Adipocyte (in vitro differentiated cells): ENCODE measurements at places on chromosomes 12 and 14.

DNA sequence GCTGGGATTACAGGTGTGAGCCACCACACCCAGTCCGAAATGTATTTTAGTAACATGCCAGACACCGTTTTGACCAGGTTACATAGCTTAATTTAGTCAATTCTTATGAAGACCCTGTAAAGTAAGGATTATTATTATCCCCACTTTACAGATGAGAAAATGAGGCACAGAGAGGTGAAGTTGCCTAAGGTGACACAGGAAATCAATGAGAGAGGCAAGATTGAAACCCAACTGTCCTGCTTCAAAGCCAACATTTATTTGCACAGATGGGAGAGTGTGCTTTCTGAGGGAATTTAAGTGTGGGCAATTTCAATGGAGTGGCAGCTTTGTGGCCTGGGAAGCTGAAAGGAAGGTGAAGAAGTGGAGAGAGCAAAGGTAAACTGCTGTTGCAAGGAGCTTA is 19.1 kb upstream of the EPS8 start:
- no peak for DNase-seq

DNA sequence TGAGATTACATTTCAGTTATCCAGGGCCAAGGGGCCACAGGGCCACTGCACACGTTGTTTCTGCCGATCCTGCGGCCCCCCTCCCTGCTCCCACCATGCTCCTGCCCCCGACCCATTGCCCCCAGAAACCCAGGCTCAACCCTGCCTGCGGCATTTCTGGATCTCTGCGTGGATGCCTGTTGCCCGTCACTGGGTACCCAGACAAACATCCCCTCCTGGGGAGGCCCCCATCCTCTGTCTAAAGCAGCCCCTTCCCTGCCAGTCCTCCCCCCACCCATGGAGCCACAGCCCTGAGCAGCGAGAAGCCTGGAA is 326.4 kb upstream of the SFSWAP start:
- no peak for DNase-seq

GRCh38 chr14:20434701-20435581 is 1.0 kb downstream of the KLHL33 start:
- DNase-seq, result no peak

- no peak for DNase-seq
Measured at GRCh38 chr12:131452444-131452860, 258.4 kb upstream of the SFSWAP start.

DNA sequence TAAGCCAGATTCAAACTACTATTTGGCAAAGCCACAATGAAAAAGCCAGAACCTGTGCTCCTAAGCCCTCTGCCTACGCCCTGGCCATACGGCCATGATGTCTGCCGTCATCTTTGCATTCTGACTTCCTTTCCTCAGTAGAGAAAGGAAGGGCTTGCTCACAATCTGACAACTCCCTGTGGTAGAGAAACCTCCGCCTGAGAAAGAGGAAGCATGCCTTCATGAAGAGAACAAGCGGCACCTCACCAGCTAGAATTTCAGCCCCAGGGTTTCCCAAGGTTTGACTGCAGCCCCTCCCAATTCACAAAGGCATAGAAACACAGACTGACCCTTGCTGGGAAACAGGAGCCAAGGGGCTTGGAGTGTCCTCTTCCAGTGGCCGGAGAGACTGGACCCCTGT is 25.7 kb downstream of the TEP1 start:
- DNase-seq, result no peak

DNA sequence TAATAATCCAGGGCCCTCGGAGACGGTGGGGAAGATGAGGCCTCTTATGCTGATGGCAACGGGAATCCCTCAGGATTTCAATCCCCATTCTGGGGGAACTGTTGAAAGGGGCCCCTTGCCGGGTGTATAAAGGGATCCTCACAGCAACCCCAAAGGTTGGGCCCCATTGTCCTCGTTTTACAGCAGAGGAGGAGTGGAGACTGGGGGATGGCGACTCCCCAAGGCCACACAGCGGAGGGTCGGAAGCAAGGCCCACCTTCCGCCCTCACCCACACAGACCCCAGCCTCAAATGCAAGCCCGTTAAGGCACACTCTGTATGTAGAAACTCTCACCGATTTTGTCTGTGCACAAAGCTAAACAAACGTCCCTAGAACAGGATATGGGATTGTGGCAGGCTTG is 327.9 kb upstream of the DIO3 start:
- DNase-seq, result no peak

- DNase-seq, result peak; percentile 95
Measured at GRCh38 chr12:115752913-115753726, 524.4 kb downstream of the MED13L start.

DNA sequence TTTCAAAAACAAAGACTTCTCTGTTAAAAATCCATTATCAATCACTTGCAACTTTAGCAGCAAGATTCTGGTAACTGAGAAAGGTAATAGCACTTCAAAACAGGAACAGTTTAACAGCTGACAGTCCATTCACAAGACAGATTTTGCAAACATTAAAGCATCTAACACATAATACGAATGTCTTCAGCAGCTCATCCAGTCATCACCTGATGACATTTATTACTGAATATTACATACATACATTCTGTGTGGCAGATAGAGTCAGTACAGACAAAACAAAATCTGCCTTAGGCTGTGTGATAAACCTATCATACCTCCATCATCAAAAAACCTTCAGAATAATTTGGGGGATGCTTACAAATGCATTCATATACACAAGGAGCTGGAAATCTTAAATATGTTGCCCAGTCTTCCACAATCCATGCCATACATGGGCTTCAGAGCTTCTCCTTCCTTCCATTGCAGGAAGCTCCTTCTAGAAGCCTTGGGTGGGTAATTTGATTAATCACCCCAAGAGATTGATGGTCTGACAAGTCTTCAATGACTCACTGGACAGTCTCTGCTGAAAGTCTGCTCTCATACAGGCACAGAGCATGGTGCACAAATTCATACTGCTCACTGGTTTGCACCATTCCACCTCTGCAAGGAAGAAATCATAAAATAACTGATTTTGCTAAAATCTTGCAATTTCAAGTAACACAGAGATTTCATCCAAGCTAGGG is 1.6 kb upstream of the PTPRB start:
- DNase-seq, result no peak

DNA sequence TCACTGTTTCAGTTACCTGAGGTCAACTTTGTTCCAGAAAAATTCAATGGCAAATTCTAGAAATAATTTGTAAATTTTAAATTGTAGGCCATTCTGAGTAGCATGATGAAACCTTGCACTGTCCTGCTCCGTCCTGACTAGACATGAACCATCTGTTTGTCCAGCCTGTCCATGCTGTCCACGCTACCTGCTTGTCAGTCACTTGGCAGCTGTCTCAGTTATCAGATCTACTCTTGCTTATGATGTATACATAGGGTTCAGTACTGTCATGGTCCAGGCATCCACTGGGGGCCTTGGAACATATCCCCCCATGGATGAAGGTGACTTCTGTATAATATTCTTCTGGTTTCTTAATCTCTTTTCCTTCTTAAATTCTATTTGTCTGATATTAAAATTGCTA is 14.1 kb upstream of the EVL start:
- no peak for DNase-seq

- DNase-seq, result no peak
Measured at GRCh38 chr14:22726012-22726411, 40.5 kb upstream of the OXA1L start.

GRCh38 chr12:73361864-73362230 is 1089.7 kb downstream of the TRHDE start:
- no peak for DNase-seq

- DNase-seq, result no peak
Measured at GRCh38 chr12:121025442-121026226, 9.3 kb upstream of the C12orf43 start.

- no peak for DNase-seq
Measured at GRCh38 chr12:106025129-106025528, 113.6 kb downstream of the NUAK1 start.

DNA sequence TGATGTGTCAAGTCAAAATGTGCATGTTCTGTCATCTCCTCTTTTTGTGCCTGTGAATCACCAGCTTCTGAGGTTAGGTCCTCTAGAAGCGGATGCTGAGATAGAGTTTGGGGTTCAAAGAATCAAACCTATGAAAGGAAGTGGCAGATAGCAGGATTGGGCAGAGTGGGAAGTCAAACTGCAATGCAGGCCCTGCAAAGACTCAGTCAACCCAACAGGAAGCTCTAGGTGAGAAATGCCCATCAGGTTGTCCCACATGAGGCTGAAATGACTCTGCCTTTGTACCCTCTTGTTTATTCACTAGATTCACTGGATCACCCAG is 4.5 kb upstream of the MIA2 start:
- DNase-seq, result no peak

GRCh38 chr12:87171356-87171755 is 857.8 kb downstream of the C12orf50 start:
- no peak for DNase-seq

GRCh38 chr12:56271031-56271430 is 4.3 kb downstream of the COQ10A start:
- DNase-seq, result peak; percentile 39

GRCh38 chr12:116537101-116537904 is 21.9 kb upstream of the MAP1LC3B2 start:
- DNase-seq, result no peak

GRCh38 chr14:74549588-74549987 is 56.0 kb downstream of the ISCA2 start:
- peak; percentile 14 for DNase-seq

DNA sequence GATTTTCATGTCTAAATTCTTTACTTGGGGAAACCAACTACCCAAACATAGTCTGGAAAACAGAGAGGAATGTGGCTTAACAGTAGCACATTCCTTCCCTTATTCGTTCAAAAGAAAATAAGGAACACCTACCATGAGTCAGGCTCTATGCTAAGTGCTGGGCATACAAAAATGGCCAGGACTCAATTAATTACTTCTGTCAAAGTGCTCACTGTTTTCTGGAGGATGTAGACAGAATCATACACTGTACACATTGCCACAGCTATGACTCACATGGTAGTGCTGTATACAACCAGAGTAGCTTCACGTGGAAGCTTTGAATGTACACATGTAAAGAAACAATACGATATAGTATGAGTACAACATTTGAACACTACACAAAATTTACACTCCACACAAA is 50.1 kb downstream of the SLC25A21 start:
- peak; percentile 65 for DNase-seq

DNA sequence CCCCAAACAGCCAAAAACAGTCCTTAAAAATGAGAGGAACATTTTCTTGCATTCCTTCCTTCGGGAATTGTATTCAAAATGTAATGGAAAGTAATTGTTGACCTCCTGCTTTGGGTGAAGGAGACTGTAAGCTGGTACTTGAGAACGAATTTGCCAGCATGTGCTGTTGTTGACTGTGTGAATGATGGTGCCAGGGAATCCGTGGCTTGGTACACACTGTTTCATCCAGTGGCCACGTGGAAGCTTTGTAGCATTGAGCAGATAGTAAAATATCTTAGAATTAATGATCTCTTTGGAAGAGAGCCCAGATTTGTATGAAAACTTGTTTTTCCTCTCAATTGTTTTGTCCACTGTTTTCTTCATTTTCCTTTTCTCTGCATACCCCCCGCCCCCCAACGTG is 1.7 kb downstream of the ASCL4 start:
- DNase-seq, result no peak

GRCh38 chr14:104132981-104133380 is 5.4 kb upstream of the KIF26A start:
- no peak for DNase-seq

DNA sequence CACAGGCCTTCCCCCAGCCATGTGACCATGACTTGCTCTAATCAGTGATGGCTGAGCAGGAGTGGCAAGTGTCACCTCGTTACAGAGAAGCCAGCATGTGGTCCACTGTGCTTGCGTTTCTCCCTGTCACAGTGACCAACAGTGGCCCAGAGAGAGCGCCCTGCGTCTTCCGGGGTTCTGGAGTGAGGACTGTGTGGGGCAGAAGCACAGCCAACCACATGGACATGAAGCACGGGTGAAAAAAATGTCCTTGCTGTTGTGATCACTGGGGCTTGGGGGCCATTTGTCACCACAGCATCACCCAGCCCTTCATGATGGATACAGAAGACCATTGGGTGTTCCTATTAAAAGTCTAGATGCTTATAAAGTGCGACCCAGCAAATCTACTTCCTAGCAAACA is 174.6 kb upstream of the C14orf180 start:
- DNase-seq, result no peak

DNA sequence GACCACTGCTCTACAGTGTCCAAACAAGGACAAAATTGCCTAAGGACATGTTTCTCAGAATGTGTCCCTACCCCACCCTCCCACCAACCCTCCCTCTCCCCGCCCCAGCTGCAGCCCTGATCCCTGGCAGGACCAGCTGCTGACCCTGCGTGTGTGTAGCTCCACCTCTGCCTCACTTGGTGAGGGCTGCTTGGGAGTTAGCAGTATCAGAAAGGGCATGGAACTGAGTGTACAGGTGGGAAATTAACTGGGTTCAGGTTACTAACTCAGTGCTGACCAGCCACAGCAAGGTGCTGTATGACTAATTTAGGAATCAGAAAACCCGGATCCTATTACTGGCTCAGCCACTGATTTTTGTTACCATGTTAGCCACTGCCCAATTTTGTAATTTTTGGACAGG is 11.3 kb upstream of the PLEKHD1 start:
- no peak for DNase-seq

DNA sequence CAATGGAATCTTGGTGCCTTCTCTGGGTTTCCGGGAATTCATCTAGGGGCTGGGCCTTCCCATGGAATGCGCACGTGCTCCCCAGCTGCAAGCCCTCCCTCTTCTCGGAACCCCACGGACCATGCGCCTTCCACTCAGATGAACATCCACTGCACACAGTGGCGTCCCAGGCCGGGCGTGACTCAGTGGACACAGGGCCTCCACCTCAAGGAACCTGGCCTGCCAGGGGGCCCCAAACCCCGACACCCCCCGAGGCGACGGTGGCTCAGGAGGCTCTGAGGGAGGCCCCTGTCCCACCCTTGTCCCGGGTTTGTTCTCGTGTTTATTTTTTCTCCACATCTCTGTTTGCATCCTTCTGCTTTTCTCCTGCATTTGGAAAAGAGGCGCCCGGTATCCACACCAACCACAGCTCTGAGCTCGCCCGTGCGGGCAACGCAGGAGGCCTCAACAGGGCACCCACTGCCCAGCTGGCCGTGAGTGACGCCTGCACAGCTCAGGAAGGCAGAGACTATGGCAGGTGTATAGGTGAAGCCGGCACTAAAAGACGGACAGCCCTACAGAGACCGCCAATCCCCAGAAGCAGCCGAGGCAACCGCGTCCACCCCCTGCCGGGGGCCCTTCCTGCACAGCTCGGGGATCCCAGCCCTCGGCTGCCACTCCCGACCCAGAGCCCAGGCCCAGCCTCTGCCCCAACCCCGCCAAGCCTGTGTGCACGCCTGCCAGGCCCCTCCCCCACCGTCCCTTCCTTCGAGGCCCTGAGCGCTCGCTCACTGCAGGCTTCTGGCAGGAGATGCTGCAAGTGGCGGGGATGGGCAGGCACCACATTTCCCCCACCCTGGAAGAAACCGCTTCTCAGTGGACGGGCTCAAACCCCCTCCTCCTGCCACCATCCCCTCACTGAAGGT is 23.8 kb upstream of the GALNT9 start:
- no peak for DNase-seq

- peak; percentile 85 for DNase-seq
Measured at GRCh38 chr12:2959505-2960389, 550 bp downstream of the TEAD4 start.

GRCh38 chr12:44465139-44465538 is 411.0 kb downstream of the NELL2 start:
- DNase-seq, result peak; percentile 9
